ENCODE measurements at places on chromosomes 16 and 17.

DNA sequence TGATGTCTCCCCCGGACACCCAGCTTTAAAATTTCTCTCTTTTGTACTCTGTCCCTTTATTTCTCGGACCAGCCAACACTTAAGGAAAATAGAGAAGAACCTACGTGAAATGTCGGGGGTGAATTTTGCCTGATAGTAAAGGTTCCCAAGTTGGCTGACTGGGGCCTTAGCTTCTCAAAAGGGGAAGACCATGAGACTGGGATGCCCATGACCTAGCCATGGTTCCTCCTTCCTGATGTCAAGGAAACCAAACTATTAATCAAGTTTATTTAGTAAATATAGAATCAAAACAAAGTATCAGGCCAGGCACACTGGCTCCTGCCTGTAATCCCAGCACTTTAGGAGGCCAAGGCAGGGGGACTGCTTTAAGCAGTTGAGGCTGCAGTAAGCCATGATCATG is 2.4 kb upstream of the EIF1 start:
- no peak for DNase-seq

- no peak for DNase-seq
These were observed 2.5 kb downstream of the ITGAE start for GRCh38 chr17:3798273-3799180.

DNA sequence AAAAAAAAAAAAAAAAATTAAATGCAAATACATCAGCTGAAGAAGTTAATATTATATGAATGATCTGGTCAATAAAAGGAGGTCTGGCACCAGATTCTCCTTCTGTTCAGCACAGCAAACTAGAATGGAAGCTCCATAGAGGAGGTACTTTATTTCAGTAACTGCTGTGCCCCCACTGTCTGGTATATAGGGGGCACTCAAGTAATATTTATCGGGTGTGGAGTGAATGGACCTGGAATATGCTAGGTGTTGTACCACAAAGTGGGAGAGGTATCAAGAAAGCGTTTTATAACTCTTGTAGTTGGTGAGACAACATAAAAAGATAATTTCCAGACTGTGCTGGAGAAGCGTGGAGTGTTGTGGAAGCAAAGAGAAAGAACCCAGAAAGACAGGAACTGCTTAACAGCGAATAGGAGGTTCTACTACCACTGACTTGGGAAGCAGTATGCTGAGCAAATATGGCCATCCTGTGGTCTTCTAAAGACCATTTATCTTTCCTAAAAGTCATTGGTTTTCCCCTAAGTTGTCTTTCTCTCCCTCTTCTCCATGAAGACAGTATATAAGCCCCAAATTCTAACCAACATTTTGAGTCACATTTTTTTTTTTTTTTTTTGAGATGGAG is 12.2 kb upstream of the PRKCA start:
- DNase-seq = no peak

DNA sequence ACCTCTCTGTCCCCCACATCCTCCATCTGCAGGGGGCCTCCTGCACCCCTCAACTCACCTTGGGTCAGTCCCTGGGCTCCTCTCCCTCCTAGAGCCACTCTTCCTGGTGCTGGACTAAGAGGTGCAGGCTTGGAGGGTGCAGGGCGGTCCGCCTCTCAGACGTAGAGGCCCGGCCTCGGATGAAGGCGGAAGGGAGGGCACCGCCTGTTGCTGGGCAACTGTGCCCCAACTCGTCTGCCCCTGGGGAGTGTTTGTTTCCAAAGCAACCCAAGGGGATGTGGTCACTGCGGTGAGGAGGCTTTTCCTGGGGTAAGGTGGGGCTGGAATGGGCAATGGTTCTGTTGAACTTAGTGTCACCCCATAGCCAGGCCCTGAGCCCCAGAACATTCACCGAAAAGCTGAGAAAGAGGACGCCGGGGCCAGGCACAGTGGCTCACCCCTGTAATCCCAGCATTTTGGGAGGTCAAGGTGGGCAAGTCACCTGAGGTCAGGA is at the start of gene C16orf54:
TSS of gene C16orf54 (minus strand) at position 138 of the 493 bp plus-strand sequence. CDS start 1,039 bp downstream, outside the sequence.
- DNase-seq = no peak

DNA sequence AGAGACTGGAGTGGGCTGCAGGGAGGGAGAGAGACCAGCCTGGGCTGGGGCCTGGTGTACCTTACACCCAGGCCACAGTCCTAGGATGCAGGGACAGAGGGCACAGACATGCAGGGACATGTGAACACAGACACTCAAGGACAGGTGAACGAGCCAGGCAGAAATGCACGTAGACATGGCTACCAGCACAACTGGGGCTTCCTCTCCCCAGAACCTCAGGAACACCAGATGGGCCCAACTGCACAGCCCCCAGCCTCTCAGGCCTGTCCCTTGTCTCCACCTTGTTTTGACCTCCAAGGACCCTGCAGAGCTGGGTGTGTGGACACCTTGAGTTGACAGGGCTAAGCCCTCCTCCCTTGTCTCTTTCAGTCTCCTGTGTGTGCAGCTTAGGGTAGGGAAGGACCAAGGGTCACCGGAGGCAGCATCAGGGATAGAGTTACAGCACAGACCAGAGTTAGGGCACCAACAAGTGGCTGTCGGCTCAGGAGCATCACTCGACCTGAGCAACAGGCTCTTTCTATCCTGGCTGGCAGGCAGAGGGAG is 9.2 kb downstream of the SEZ6 start:
- no peak for DNase-seq

GRCh38 chr17:48528936-48529682 is 1.7 kb downstream of the HOXB1 start:
- no peak for DNase-seq

DNA sequence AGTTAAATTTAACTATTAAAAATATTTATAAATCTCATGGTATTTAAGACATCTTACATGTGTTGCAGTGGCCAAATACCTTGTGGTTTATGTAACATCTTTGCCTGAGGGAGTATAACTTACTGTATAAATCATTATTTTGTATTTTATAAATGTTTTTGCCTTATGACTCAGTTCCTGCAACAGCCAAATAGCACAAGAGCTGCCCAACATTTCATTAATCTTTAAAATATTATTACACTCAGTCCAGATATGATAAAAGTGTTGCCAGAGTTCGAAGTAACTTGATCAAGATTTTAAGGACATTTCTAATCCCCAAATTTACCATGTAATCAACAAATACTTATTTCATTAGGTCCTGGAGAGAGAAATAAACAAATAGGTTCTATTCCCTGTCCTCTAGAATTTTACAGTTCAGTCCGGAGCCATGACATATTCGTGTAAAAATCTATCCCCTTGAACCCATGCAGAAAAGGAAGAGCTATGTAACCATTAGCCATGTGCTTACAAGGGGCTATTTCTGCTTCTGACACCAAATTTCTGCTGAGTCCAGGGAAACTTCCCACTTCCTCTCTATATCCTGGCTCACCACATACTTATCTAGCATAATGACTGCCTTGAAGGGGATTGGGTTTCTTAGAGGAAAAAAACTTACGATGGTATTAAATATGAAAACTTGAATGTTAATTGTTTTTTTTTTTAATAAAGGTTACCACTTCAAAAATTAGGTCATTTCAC is 44.0 kb downstream of the IRX6 start:
- peak; percentile 32 for DNase-seq

DNA sequence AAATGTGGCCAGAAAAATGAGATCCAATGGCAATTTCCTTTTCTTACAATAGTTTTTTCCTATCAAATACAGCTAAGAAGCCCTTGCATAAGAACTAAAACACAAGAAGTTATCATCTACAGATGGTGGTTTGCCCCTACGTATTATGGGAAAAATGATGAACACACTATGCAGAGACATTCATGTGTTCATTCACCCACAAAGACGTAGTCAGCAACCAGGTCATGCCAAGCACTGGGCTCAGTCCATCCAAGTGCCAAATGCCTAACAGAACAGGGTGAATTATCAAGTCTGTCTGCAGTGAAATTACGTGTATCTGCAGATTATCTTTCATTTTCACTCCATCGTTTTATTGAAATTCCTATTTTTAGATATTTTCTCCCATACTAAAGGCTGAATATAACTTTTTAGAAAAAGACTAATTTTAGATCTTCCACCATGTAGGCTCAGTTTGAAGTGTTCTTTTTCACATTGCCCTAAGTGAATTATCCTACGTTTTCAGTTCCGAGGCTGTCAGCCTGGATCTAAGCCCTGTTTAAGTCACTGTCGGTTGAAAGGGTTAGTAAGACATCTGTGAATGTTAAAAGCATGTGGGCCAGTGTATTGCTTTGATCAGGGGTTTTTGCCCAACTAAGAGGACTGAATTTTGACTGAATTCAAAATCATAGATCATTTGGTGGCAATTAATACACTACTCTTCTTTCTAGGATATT is 78.1 kb upstream of the DHX40 start:
- DNase-seq = no peak

DNA sequence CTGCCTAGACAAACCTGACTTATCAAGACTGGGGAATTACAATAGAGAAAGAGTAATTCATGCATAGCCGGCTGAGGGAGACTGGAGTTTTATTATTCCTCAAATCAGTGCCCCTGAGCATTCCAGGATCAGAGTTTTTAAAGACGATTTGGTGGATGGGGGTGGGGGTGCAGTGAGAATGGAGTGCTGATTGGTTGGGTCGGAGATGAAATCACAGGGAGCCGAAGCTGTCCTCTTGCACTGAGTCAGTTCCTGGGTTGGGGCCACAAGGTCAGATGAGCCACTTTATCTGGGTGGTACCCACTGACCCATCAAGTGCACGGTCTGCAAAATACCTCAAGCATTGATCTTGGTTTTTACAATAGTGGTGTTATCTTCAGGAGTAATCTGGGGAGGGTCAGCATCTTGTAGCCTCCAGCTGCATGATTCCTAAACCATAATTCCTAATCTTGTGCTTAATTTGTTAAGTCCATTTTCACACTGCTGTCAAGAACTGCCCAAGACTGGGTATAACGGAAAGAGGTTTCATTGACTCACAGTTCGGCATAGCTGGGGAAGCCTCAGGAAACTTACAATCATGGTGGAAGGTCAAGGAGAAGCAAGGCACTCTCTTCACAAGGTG is 69.6 kb downstream of the MARF1 start:
- no peak for DNase-seq

DNA sequence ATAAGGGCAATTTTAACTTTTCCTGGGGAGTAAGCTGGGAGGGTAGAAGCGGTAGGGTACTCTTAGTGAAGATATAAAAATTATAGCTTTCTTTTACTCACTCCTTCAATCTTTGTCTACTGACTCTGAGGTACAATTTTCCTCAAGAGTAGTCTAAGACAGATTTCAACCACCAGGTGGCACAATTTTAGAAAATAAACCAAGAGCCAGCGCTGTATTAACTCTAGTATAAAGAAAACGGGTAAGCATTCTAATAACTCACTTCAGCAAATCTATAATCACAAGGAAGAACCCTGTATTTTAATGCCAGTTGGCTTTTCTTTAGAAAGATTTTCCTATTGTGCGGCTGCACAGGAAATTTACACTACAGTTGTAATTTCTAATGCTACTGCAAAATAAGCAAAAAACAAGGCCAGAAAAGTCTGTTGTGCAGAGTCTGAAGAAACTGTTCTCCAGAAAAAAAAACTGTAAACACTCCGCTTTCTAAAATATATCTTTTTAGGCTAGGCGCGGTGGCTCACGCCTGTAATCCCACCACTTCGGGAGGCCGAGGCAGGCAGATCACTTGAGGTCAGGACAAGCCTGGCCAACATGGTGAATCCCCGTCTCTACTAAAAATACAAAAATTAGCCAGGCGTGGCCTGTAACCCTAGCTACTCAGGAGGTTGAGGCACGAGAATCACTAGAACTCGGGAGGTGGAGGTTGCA is 1.9 kb downstream of the CMC2 start:
- no peak for DNase-seq

All from non-pigmented ciliary epithelial cell (primary cell).